ENCODE measurements at places on chromosomes 2 and 18.

DNA sequence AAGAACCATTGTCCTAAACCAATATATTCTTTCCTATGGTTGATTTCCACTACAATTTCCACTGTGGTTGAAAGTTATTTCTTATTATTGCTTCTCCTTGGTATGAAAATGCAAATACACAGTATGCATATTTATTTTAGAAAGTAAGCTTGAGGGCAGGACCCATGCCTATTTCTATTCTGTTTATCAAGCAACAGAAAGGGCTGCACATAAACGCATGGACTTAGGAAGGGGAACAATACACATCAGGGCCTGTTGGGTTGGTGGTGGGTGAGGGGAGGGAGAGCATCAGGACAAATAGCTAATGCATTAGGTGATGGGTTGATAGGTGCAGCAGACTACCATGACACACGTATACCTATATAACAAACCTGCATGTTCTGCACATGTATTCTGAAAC lies 20.7 kb downstream of the SLC4A3 start:
- DNase-seq = no peak

- no peak for DNase-seq
Observed at GRCh38 chr2:74381751-74382150, 1.6 kb upstream of the DCTN1 start.

GRCh38 chr18:58993260-58993659 lies 128.6 kb downstream of the ZNF532 start:
- no peak for DNase-seq

DNA sequence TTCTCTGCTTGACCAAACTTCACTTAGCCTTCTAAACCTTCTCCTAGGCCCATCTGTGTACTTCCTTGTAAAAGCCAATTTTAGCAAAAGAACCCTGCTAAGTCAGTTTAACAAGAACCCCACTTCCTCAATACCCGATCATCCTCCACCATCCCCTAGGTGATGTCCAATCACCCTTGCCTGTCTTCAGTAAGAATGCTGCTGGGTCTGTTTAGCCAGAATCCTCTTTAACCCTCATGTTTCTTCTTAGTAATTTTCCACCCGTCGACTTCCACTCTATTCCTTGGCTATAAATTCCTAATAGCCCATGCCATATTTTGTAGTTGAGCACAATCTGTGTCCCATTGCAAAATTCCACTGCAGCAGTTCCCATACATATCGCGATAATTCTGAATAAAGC lies 780.0 kb upstream of the RAB6C start:
- no peak for DNase-seq

DNA sequence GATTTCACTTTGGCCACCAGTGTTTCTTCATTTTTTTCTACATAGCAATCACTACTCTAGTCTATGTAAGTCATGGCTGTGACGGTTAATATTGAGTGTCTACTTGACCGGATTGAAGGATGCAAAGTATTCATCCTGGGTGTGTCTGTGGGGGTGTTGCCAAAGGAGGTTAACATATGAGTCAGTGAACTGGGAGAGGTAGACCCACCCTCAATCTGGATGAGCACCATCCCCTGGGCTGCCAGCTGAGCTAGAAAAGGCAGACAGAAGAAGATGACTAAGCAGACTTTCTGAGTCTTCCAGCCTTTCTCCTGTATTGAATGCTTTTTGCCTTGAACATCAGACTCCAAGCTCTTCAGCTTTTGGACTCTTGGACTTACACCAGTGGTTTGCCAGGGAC lies 265.0 kb upstream of the SLC8A1 start:
- no peak for DNase-seq

GRCh38 chr18:78666666-78667335 lies 312.8 kb upstream of the SALL3 start:
- DNase-seq = no peak

- DNase-seq = no peak
Observed at GRCh38 chr2:156649596-156649995, 213.4 kb downstream of the GPD2 start.

GRCh38 chr2:226351711-226352110 lies 447.9 kb downstream of the IRS1 start:
- DNase-seq = no peak

DNA sequence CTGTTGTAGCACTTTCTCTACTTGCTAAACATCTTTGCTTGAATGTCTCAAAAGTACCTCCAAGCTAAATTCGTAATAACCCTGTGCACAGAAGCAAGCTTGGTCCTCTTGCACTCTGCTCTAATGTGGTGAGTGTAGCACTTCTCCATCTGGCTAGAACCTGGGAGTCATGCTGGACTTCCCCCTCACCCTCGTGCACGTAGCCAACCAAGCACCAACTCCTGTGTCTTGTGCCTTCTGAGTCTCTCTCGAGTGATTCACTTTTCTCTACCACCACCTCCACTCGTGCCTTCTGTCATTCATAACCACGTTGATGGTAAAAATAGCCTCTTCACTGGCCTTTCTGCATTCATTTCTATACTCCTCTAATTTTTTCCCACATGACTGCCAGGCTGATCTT lies 91.9 kb upstream of the KCNE4 start:
- DNase-seq = no peak

DNA sequence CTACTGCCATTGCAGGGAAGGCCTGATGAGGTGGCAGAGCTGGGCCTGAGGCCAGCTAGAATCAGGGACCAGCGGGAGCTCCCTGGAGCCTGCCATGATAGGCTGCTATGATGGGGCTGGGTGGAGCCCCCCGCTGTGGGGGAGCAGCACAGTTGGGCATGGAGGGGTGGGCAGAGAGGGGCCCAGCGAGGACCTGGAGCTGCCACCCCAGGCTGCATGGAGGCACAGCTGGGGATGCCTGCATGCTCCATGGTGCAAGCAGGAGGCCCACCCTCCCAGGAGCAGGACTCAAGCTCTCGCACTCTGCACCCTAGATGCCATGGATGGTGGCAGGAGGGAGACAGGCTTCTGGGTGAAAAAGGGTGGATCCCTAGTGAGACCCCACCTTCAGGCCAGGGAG lies 17.8 kb upstream of the RPRD1A start:
- no peak for DNase-seq

- no peak for DNase-seq
Observed at GRCh38 chr18:41526054-41526453, 429.0 kb upstream of the PIK3C3 start.

- DNase-seq = no peak
Observed at GRCh38 chr18:28284132-28284531, 107.2 kb upstream of the CDH2 start.

DNA sequence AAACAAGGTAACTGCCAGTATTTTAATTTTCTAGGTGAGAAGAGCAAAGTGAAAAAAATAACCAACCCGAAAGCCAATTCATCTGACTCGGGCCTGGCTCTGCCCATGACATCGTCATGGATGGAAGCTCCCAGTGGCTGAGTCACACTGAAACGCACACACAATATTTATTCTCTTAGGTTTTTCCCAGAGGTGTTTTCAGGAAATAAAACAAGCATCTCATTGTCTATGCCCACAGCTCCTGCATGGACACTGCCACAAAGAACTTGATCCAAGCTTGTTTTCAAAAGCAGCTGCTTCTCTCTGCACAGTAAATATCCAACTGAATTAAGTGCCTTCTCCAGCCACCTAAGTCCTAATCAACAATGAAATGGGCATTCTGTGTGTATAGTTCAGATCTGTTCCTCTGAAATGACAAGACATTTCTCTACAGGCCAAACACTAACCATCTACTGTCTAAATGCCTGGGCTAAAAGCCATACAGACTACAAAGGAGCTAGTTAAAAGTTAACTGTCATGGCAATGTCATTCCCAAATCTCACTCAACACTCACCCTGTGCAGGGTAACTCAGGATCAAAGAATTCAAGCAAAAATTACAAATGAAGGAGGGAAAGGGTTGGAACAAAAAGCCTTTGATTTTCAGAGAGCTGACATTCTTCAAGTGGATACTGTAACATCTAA lies 62.9 kb downstream of the RPL31 start:
- no peak for DNase-seq

Measured in effector CD4-positive, alpha-beta T cell (primary cell).